Large intestine (tissue), 12 donors: ENCODE measurements at places on chromosomes 12 and 14.

- DNase-seq = no peak
These were observed 556.6 kb downstream of the TRHDE start for GRCh38 chr12:72828662-72829324.

DNA sequence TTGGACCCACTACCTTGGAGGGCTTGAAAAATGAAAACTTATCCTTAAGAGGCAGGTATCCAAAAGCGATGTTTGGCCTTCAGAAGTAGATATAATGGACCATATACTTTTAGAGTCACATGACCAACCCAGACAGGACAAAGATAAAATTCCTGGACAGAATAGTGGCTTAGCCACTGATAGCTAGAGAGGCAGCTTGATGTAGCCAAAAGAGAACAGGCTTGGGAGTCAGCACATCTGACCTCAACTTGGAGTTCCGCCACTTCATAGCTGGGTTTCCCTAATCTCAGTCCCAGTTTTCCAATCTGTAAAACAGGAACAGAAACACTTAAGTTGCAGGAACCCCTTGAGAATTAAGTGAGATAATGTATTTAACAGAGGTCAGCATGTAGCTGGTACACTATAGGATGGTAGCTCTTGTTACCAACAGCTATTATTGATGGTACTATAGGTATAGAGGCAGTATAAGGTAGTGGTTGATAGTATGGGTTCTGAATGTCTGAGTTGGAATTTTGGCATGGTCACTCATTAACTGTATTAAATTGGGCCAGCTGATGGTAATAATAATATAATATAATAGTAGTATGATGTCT is 63.2 kb upstream of the USP44 start:
- no peak for DNase-seq

GRCh38 chr12:90827567-90827966 is 127.4 kb downstream of the CCER1 start:
- DNase-seq = no peak

DNA sequence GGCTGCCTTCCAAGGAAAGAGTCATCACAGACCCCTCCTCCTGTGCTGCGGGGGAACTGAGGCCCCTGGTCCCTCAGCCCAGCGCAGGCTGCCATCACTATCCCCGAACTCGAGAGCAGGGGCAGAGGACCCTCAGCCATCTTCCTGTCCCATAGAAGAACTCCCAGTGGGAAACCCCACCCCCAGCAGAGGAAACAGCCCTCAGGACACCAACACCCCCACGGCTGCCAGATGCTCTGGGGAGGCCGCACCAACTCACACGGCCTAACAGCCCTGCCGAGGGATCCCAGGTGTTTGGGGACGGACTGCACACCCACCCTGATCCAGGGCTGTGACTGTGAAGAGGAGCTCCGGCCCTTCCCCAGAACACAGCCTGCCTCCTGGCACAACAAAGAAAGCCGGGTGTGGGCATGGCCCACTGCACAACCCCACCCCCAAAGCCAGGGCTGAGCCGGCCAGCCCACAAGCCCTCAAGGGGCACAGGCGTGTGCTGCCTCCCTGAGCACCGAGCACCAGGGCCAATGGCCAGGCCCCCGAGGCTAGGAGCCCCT is 16.3 kb upstream of the C14orf180 start:
- DNase-seq = no peak

- DNase-seq = no peak
These were observed 21.7 kb upstream of the HELB start for GRCh38 chr12:66280561-66280960.
